Esophagus squamous epithelium (tissue), 5 donors: ENCODE measurements at places on chromosomes 5 and 9.

DNA sequence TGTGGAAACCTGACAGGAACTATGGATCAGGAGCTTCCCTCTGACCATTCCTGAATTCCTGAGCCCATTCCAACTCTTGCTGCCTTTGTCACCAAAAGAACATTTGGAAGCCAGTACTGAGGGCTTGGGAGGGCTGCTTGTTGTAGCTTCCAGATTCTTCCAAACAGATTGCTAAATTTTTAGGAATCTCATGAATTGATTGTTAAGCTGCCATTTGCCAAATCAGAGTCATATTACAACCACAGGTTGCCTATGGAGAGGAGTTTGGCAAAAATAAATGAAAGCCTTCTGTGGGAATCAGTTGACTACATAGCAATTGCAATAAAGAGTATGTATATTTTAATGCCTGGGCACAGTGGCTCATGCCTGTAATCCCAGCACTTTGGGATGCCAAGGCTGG lies 39.2 kb upstream of the SLC28A3 start:
- no peak for DNase-seq

GRCh38 chr9:100724886-100725285 lies 147.0 kb downstream of the CAVIN4 start:
- DNase-seq: no peak

GRCh38 chr5:157143127-157143971 lies 684 bp upstream of the MED7 start:
- DNase-seq: peak; percentile 25

- DNase-seq: no peak
Observed at GRCh38 chr9:108167136-108167900, 677.7 kb upstream of the KLF4 start.

GRCh38 chr9:33687779-33688178 lies 107.6 kb upstream of the PRSS3 start:
- no peak for DNase-seq

DNA sequence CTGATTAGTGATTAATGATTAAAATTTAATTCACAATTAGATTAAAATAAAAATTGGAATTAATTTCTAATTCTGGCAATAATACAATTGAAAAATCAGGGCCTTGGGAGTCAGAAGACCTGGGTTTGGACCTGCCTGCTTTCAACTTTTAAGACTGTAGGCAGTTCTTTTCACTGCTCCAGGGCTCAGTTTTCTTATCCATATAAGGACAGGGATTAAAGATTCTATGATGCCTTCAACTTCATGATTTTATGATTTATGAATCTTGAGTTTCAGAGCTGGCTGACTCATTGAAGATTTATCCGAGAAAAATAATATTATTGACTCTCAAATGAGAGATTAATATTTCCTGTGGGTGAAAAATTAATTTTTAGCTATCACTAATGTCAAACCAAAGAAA lies 208.6 kb upstream of the ANKH start:
- no peak for DNase-seq

DNA sequence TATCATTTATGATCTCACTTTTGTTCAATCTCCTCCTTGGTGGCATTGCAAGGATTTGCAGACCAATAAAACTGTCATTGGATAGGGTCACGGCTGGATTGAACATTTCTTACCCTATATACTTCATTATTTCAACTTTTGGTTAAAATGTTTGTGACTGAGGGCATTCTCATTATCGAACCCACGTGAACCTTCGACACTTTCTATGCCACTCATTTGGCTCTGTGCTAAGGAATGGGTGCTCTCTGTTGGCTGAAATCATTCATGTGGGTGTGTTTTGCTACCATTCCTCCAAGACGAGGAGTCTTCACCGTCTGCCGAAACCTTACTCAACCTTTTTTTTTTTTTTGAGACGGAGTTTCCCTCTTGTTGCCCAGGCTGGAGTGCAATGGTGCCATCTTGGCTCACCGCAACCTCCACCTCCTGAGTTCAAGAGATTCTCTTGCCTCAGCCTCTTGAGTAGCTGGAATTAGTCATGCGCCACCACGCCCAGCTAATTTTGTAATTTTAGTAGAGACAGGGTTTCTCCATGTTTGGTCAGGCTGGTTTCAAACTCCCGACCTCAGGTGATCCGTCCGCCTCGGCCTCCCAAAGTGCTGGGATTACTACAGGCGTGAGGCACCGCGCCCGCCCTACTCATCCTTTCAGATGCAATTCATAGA lies 62.5 kb downstream of the CSNK1A1 start:
- DNase-seq: no peak

GRCh38 chr9:7300484-7300883 lies 499.1 kb downstream of the DMAC1 start:
- DNase-seq: no peak

- DNase-seq: no peak
Observed at GRCh38 chr5:93601071-93601801, 18.2 kb downstream of the NR2F1 start.

GRCh38 chr5:139712412-139712811 lies 64.3 kb downstream of the CXXC5 start:
- no peak for DNase-seq
